ENCODE measurements at places on chromosomes 2 and 18.

DNA sequence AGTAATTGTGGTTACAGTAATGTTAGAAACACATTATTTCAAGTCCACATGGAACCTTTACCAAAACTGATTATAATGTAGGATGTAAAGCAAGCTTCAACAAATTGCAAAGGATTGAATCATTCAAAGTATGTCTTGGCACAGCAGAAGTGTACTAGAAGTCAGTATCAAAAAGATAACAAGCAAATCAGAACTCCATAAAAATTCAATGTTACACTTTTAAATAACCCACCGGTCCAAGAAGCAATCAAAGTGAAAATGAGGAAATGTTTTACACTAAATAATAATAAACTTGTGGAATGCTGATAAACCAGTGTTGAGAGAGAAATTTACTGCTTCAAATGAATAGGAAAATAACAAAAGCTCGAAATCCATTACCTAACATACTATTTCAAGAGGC, 47.7 kb downstream of the TTC21B start:
- no peak for DNase-seq

- DNase-seq, result no peak
Measured at GRCh38 chr2:207873794-207874193, 104.1 kb upstream of the FZD5 start.

DNA sequence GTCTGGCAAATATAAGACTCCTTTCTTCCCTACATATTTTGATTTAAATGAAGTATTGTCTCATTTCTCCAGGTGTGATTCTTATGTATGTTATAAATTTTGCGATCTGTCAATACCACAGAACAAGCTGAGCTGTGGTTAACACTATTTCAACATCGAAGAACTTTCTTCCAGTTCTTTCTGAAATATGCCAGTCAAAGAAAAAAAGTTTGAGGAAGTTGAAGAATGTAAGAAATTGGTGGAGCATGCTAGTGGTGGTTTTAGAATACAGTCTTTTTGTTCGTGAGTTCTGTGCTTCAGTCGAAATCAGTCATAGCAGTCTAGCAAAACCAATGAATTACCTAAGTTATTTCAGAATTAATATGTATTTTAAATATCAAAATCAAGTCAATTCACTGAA, 8.6 kb upstream of the COBLL1 start:
- DNase-seq, result no peak

DNA sequence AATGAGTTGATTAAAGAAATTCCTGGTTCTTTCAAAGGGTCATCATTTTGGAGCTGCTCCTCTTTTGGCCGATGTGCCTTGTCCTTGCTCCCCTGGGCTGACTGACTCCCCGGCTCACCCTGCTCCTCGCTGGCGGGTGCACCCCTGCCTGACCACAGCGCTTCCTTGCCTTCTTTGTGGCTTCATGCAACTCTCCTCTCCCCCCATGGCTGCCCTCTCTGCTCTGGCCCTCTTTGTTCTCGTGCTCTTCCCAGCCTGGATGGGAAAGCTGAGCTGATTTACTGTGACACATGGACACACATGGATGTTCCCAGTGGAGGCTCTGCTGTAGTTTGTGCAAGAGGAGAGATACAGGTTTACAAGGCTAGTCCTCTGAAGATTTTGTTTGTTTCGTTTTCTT, 234.6 kb downstream of the HAUS1 start:
- no peak for DNase-seq

DNA sequence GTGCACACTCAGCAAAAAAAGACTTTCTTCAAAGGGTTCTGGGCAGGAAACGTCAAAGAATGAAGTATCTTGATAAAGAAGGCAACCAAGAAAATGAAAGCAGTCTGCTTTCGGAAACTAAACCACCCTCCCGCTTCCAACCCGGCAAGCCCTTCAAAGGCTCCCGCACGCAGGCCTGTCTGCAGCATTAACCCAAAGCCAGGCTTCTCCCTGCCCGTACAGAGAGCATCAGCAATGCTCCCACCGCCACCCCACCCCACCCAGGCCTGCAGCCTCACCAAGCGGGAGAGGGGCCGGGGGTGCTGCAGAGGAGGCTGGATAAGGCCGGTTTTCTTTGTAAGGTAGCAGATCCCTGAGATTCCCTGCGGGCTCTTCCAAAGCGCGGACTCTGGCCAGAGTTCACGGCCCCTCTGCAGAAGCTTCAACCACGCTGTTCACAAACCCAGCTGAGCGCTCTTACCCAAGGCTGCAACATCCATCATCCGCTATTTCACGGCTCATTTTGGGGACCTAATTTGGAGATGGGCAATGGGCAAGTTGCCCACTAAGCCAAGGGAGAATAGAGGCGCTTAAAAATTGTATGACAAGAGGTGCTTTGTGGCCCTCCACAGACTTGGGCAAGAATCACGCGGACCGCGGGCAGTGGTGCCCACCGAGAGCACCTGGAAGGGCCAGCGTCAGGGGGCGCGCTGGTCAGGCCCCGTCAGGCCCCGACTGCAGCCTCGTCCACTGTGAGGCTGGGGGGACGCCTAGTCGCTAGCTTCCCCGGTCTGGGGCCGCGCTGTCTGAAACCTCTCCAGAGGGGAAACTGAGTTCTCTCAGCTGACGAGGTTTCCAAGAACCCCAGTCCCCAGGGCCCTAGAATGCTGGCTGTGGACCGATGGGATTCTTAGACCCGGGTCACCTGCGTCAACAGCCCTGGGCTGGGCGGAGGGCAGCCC, 225.4 kb upstream of the ID2 start:
- DNase-seq, result no peak

DNA sequence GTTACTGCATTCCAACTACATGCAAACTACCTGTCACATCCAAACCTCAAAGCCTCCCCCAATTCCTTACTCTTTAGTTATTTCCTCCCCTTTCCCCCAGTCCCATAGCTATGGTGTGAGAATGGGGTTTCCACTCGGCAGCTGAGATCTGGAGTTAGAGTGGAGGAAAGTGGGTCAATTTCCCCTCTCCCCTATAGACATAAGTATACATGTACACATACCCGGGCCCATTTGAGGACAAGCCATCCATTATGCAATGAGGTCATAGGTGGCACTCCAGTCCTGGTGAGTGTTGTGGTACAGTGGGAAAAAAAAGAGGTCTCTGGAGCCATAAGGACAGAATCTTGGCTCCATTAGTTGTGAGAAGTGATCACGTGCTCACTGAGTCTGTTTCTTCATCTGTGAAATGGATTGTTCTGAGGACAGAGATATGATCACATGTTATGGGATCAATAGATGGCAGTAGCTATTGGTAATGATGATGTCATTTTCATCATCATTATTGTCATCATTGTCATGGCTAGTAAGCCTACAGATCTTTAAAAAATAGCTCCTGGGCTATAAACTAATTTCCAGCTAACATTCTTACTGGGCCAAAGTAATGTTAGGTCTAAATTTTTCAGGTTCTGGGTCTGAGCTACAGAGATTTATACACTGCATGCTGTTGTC, 119.0 kb downstream of the BCL2L11 start:
- DNase-seq, result no peak

GRCh38 chr2:56287974-56288373, 104.2 kb downstream of the CCDC85A start:
- DNase-seq, result no peak

- no peak for DNase-seq
Measured at GRCh38 chr18:267380-267687, 513 bp downstream of the THOC1 start.

DNA sequence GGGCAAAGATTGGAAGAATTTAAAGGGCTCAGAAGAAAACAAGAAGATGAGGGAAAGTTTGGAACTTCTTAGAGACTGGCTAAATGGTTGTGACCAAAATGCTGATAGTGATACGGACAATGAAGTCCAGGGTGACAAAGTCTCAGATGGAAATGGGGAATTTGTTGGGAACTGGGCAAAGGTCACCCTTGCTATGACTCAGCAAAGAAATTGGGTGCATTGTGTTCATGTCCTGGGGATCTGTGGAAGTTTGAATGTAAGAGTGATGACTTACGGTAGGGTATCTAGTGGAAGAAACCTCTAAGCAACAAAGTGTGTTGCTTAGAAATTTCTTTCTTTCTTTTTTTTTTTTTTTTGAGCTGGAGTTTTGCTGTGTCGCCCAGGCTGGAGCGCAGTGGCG, 6.0 kb upstream of the IL1A start:
- DNase-seq, result no peak

DNA sequence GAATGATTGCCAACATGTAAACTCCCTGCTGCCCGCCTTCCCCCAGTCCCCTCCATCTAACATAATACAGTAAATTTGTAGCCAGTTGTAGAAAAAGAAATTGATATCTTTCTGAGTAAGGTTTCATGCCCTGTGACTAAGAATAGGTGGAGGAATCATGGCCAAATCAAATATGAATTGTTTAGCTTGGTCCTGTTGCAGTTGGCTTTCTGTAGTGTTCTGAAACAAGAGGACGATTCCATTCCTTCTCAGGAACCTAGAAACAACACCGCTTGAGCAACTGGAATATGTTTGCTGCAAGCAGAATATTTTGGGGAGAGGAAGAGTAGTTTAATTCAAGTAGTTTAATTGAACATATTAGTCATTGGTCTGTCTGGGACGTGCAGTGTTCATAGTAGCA, 7.0 kb upstream of the DRC1 start:
- no peak for DNase-seq

GRCh38 chr2:84870306-84870705, 10.6 kb downstream of the TRABD2A start:
- no peak for DNase-seq

GRCh38 chr2:155842103-155842502, 490.4 kb downstream of the NR4A2 start:
- no peak for DNase-seq

- peak; percentile 33 for DNase-seq
Measured at GRCh38 chr18:48751727-48752468, 198.9 kb downstream of the SMAD7 start.

DNA sequence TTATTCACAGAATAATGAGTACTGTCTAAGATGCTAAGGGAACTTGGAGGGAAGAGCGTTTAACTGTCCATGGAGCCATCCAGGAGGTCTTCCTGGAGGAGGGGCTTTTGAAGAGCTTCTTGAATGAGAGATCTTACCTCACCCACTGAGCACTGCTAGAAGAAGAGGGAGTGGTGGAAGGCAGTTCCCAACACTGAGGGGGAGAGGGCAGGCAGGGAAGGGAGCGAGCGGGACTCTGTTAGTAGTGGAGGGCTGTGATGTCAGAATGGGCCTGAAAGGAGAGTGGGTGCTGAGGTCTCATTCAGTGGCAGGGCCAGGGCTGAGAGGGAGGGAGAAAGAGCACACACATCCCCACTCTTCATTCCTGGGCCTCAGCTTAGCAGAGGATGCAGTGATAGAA, 65.0 kb downstream of the NCK2 start:
- DNase-seq, result no peak

DNA sequence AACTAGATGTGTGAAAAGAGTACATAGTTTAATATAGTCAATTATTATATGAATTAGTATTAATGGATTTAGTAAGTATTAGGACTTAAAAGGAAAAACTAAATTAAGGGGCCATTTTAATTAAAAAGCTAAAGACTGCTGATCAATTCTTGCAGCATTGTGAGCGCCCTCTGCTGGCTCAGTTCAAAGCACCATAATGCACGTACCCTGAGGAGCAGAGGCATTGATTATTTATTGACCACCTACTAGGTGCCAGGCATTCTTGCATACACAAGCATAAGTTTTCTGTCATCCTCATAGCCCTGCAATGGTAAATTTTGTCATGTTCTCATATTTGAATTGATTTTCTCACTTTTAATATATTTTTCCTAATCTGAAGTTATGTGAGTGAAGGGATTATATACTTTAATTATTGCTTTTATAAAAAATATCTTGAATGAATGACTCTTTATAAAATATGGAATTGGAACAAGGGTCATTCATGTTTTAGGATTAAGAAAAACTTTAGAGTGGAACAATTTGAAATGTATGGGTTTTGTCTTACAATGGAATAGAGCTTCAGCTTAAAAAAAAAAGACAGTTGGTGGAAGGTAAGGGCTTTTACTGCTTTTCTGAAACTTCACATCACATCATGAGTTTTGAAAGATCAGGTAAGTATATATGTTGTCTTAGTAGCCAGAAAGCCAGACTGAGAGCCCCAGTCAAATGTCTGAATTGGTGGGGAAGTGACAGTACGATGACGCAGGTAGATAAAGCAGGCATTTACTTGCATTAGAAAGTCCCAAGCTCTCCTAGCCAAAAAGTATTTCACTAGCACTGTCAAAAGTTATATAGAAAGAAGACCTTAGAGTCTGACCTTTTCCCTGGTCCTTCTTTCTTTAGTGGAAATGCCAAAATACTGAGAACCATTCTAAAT, 9.7 kb downstream of the ITGA4 start:
- DNase-seq, result no peak

- DNase-seq, result no peak
Measured at GRCh38 chr2:41320491-41320890, 727.3 kb upstream of the PKDCC start.

DNA sequence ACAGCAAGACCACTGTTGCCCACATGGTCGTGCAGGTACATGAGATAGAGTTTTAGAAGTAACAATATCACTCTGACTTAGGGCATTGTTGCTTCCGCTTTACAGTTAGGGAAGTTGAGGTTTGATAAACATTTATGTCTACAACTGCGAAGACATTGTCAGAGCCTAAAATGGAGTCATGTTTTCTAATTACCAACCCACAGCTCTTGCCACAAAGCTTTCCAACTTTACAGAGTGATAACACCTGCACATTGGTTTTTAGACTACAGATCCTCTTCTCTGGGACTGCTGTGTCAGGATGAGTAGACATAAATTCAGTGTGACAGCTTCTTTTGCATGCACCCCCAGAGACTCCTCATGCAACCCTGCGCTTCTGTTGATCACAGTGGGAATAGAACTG, 119.0 kb downstream of the FEZ2 start:
- no peak for DNase-seq

DNA sequence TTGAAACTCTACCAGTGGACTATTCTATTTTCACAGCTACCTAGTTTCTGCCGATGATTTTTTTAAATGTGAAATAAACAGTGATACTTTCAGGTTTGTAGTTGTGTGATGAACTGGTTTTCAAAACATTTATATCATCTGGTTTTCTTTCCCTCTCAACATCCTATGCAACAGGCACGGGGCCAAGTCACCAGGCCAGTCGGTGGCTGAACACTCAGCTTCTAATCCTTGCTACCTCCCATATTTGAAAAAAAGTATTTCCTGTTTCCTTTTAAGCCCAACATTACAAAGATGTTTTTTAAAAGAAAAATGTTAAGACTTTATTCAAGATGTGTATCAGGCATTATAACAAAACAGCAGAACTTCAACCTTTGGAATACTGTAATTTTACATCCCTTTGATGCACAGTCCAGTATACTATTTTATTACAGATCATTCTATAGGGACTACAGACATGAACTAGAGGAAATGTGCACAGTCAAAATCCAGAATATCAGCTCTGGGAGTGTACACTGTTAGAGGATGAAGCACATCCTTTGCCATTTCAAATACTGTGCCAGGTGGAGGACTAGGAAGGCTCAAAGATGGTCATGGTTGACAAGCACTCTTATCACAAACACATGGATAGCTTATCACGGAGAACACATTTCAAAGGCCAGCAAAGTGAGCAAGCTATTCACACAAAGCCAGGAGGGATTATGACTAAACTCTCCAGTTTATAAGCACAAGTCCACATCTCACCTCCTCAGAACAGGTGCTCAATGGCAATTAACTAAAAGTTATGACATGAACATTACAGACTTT, 14.6 kb downstream of the MRPL35 start:
- no peak for DNase-seq

All from C1 segment of cervical spinal cord (tissue), 14 donors.